ENCODE measurements at places on chromosomes 5 and 9.

DNA sequence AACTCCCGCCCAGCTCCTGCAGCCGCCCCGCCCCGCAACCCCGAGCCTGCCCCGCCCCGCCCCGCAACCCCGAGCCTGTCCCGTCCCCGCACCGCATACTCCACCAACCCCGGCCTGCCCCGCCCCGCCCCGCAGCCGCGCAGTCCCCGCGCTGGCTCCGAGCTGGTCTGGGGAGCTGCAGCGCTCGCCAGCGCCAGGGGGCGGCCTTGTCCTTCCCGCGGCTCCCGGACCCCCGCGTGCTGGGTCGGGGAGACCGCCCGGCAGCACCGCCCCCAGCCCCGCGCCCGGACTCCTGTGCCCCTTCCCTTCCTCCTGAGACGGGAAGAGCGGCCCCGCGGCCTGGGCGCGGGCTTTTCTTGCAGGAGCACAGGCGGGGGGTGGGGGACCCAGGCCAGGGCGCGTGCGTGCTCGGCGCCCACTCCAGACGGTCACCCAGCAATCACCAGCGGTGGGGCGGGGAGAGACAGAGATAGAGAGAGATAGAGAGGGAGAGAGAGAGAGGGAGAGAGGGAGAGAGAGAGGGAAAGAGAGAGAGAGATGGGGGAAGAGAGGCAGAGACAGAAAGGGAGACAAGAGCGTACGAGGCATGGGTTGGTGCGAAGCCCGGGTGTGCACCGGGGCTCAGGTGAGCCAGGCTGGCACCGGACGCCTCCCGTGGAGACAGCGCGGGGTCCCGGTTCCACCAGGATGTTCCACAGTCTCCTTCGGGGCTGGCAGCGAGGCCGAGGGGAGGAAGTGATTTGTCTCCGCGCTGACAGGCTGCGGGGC is 14.7 kb upstream of the TMEM250 start:
- no peak for DNase-seq

DNA sequence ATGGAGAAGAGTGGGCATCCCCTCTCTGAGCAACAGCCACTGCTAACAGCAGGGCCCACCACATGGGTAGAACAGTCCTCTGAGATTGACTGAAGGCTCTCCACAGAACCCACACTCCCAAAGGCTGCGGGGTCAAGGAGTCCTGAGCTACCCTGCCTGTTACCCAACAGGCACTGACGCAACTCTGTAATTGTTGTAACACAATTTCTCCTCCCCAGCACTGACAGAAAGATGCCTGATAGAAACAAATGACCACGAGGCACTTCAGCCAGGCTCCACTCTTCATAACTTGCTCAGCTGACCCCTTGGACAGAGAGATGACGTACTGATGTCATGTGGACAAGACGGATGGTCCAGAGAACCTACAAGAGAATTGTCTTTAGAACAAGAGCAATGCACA is 220.7 kb downstream of the SPOCK1 start:
- DNase-seq, result no peak

DNA sequence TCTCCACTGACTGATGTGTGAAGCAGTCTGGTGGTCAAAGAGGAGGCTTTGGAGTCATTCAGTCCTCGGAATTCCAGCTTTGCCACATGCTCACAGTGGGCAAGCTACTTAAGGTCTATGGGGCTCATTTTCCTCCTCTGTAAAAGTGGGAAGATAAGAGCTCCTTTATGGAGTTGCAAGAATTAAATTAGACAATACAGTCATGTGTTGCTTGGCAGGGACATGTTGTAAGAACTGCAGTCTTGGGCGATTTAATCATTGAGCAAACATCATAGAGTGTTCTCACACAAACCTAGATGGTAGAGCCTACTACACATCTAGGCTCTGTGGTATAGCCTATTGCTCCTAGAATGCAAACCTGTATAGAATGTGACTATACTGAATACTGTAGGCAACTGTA is 253.9 kb downstream of the SH3GL2 start:
- no peak for DNase-seq

DNA sequence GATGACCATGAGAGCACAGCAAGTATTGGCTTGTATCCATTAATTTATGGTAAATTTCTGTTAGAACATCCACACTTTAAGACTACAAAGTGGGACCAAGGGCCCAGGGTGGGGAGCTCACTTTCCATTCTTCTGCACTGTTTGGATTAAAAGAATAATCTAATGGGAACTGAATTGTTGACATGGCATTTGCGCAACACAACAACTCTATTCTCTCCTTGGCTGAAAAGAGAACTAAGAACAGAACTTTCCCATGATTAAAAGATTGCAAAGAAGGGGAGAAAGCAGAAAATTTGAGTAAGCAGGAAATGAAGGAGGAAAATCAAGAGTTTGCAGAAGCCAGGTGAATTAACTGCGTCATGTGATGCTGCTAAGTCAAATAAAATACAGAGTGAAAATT is 143.4 kb downstream of the HINT1 start:
- no peak for DNase-seq

GRCh38 chr9:121529237-121529987 is 29.8 kb upstream of the GGTA1 start:
- DNase-seq, result no peak

DNA sequence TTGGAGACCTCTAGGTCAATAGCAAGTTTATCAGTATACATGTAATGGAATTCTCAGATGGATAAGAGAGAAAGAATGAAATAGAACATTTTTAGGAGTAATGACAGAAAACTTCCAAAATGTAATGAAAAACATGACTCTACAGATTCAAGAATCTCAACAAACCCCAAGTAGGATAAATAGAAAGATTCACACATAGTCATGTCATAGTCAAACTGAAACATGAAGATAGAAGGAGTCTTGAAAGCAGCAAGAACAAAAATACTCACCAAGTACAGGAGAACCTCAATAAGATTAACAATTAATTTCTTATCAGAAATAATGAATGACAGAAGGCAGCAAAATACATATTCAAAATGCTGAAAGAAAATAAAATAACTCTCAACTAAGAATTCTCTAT is 164.5 kb downstream of the SPATA31D1 start:
- no peak for DNase-seq

DNA sequence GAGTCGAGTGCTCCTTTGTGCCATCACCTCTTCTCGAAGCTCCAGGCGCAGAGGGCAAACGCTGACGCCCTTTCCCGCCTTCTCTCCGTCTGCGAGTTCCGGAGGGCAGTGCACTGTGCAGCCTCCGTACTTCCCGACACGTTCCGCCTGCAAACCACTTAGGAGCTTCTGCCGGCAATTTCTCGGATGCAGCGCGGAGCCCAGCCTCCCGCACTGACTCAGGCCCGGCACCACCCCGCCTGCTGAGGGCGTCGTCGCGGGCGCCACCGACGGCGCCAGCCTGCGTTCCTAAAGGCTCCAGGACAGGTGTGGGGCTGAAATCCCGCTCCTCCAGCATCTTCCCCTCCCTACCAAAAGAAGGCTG is 9.3 kb upstream of the TRIM36 start:
- DNase-seq, result no peak

DNA sequence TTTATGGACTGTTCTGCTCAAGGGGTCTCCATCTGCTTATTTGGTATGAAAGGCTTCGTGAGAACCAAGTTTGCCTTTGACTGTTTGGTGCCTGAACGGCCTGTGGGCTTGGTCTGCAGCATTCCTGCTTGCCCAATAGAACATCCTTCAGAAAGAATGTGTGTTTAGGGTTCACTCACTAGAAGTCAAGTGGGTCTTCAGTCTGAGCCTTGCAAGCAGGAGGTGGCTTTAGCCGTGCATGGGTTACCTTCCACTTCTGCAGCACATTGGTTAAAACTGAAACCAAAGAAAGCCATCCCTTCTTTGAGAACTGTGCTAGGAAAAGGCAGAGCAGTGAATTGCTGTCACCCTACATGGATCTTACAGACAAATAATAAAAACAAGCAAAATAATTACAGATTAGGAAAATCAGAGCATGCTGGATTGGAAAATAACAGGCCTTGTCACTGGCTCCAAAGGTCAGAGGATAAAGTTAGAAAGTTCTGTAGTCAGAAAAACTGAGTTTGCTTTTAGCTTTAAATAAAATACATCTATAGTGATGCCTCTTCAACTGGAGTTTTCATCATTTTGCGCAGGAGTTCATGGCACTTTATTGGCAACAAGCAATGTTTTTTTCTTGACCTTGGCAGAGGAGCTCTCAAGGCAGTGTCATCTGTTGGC is 16.6 kb downstream of the WWC1 start:
- no peak for DNase-seq

GRCh38 chr9:83036043-83036442 is 26.9 kb downstream of the RASEF start:
- no peak for DNase-seq

- DNase-seq, result no peak
Measured at GRCh38 chr5:135814316-135814715, 20.1 kb upstream of the SLC25A48 start.

GRCh38 chr5:136042665-136043121 is 13.9 kb downstream of the TGFBI start:
- no peak for DNase-seq

DNA sequence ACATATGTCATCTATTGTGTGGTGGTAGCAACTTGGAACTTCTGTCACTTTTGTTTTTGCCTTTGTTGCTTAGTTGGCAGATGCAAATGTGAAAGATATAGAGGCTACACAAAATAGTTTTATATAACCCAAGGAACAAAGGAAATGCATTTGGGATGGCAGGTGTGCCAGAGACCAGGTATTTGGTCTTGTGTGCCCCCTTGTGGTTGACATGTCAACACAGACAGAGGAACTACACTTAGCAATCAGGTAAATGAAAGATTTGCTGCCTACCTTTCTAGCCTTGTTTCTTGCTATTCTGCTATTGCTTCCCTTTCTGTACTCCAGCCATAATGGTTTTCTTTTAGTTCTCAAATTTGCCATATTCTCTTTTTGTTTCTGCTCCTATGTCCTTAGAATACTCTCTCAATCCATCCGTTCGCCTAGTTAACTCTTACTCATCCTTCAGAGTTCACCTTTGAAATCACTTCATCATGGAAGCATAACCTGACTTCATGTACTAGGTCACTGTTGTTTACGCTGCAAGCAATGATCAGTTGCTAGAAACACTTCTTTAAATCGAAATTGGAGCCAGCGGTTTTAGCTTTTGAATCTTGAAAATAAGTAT is 119.5 kb downstream of the TRPM3 start:
- peak; percentile 18 for DNase-seq

DNA sequence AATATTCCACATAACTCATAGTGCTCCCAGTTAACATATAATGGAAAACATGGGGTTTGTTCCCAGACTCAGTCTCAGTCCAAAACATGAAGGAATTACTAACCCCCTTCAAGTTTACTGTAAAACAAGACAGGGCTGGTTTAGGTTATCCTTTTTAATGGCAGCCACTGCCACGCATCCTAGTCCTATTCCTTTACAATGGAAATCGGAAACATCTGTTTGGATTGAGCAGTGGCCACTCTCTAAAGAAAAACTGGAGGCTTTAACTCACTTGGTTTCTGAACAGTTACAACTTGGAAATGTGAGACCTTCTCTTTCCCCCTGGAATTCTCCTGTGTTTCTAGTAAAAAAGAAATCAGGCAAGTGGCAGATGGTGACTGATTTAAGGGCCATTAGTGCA is 609.9 kb upstream of the ACO1 start:
- no peak for DNase-seq

DNA sequence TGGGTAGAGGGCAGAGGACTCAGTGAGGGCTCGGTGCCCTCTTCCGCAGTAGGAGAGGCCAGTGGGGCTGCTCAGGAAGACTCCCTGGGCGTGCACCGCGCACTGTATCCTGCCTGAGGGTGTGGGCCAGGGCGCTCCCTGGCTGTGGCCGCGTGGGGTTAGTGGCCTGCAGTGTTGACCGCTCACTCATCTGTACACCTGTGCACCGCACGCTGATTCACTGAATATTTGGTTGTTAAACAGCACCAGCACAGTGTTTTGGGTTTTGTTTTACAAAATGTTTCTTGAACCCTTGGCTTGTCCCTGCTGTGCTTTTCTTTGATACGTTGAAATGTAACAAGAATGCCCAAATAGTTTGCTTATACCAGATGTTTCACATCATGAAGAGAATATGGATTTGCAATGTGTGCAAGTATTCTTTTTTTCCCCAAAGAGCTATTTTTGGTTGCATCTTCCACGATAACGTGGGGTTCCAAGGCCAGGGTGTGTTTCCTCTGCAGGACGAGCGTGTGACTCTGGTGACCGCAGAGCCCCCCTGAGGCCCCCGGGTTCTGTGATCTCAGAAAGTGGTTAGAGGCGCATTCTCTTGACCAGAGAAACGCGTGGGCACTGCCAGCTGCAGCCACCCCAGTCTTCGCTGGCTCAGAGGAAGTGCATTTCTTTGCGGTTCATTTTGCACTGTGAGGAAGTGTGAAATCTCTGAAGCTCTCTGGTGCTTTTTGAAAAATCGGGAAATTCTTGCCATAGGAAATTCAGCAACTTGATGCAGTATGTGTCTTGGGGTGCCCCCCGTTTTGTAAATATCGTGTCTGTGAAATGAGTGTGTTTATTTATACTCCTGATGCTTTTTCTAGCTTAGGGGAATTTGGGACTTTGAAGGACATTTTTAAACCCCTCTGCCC is 46.9 kb downstream of the AHRR start:
- DNase-seq, result no peak

DNA sequence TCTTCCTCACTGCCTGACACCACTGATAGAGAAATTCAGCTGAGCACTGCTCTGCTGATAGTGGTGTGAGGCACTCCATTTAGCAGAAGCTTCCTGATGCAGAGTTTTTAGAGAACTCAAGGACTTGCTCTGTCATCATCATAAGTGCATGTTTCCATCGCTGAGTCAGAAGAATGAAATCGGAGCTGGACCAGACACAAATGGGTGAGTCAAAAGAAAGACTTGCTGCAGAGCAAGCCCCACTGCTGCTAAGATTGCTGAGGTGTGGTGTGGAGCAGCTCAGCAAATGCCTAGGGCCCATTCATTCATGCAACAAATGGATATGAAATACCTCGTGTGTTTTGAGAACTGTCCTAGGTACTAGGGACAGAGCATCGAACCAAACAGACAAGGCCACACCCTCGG is 410.2 kb upstream of the SLC30A5 start:
- DNase-seq, result no peak

DNA sequence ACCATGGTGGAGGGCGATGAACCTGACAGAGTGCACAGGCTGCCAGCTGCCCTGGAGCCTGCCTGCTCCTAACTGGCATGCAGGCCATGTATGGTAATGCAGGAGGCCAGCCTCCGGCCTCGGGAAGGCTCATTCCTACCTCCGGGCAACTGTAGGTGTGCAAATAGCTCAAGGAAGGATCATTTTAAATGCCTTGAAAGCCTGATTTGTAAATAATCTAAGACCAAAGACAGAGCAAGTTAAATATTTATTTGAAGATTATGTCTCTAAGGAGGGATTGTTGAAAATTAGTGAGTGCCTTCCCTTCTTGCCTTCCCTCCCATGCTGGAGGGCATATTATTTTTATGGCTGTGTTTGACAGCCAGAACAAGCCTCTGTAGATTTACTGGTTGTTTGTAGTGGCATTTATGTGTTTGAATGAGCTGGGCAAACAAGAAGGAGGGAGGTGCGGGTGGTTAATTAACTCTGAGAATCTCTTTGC is 285.7 kb upstream of the TUT7 start:
- no peak for DNase-seq

- peak; percentile 15 for DNase-seq
Measured at GRCh38 chr5:139698490-139699146, 50.5 kb downstream of the CXXC5 start.

- DNase-seq, result no peak
Measured at GRCh38 chr5:54804086-54804485, 181.3 kb downstream of the ESM1 start.
